ENCODE measurements at places on chromosomes 3 and 15.
A peak's percentile ranks its signal among the peaks of the same experiment; 100 is the strongest.

GRCh38 chr15:65832549-65833364, 36.5 kb upstream of the RAB11A start:
- DNase-seq, result peak; percentile 51

GRCh38 chr3:53495146-53495519, 722 bp downstream of the CACNA1D start:
- DNase-seq, result no peak

DNA sequence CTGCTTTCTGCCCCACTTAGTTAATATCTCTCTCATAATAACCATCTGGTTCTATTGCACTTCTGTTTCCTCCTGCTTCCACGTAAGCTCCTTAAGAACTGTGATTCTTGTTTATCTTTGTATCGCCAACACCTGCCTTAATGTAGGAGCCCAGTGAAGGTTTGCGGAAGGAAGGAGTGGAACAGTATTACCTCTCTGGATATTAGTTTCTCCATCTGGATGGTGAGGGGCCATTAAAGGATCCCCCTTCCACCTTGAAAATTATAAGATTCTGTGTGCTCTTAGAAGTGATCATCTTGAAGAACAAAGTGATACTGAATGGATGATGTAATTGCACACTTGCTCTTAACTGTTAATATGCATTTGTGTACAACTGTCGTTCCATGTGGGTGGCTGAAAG, 2.2 kb downstream of the CHRNA5 start:
- DNase-seq, result no peak

DNA sequence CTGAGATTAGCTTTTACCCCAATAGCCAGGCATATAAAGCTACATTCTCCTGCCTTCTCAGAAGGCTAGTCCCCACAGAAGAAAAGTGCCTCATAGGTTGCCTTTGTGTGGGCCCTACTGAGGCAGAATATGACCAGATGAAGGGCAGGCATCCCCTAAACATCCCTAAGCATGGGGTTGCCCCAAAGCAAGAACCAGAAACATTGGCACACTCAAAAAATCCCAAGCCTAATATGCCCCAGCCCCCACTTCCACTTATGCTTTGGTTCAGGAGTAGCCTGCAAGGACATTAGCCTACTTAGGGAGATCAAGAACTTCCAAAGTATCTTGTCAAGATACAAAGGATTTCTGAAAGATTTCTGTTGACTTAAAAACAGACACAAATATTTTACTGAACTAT, 29.7 kb downstream of the WHAMM start:
- no peak for DNase-seq

GRCh38 chr3:128492671-128493569, at the start of gene GATA2:
Gene GATA2, minus strand, starts transcription at chr3:128493201. Its CDS starts 6,170 bp downstream, at chr3:128487031.
- DNase-seq, result peak; percentile 25

GRCh38 chr3:183824761-183825455, 469 bp downstream of the MAP6D1 start:
- DNase-seq, result peak; percentile 11

GRCh38 chr3:47034868-47035489, 55.5 kb downstream of the NBEAL2 start:
- DNase-seq, result no peak

GRCh38 chr3:168094580-168094876, 1.2 kb downstream of the GOLIM4 start:
- DNase-seq, result no peak

- no peak for DNase-seq
Observed at GRCh38 chr15:74319596-74320351, 47.7 kb downstream of the CYP11A1 start.

DNA sequence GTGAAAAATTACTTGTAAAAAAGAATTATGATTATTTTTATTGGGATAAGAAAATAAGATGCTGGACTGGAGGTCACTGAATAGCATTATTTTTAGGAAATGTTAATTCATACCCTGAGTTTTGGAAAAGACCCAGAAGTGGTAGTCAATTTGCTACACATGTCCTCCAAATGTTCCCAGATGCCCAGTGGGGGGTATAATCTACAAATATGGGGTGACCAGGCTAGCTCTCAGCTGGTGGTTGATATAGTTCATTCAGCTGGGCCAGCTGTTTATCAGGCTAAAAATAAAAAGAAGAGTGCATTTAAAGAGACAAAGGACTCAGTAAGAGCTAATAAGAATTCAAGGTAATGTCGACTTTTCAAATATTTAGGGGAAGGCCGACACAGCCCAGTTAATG, 402.0 kb upstream of the GOLIM4 start:
- no peak for DNase-seq

DNA sequence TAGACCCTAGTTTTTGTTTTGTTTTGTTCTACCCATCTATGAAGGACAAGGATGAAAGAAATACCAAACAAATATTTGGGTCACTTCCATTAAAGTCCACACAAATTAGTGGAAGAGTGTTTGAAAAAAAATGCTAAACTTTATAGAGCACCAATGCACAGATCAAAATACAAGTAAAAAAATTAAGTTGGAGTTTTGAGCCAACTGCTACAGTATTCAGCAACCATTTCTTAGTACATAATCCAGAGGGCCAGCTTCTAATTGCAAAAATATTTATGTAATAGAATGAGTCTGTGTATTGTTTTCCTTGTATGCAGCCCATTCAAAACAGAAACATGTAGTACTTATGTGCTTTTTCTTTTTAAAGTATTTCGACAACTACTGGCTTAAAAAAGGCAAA, 121.1 kb downstream of the CBLB start:
- no peak for DNase-seq

GRCh38 chr15:74055804-74056203, 26.5 kb downstream of the GOLGA6A start:
- DNase-seq, result no peak

GRCh38 chr15:92324101-92324963, 69.3 kb upstream of the ST8SIA2 start:
- no peak for DNase-seq

DNA sequence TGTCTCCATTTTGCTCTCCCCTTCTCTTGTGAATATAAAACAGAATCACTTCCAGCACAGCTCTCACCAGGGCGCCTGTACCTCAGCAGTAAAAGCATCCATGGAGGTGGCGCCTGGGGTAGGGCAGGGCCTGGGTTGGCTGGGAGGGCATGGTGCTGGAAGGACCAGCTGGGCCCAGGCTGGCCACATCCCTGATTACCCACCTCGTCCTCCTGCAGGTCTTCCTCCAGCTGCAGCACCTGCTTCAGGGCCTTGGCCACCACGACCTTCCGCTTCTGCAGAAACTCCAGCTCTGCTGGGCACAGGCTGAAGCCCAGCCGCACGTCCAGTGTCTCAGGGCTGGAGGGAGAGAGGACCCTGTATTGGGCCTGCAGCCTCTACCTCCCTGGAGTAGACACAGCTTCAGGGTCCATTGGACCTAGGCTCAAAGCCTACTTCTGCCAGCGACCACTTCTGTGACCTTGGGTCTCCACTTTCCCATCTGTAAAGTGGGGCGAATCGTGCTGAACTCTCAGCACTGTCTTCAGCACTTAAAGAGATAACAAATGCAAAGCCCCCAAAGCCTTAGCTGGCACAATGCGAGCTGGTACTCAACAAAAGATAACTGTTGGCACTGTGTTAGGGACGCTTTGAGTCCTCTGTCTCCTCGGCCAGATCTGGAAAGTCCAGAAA, 23.8 kb downstream of the PLA2G4E start:
- DNase-seq, result no peak

DNA sequence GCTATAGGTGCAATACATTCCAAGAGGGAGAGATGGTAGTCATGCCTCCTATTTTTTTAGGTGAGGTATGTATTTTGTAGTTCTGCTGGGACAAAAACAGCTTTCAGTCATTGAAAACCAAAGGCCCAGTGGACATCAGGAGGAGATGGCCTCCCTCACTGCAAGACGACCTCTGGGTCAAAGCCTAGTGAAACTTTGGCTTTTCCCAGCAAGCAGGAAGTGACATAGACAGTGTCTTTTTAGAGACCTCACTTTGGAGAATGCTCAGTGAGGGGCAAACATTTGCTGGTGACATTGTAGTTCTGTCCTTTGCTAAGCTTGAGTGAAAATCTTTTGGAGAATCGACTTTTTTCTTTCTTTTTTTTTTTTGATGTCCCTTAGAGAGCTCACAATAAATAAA, 27.3 kb downstream of the LIPC start:
- DNase-seq, result no peak

- no peak for DNase-seq
Observed at GRCh38 chr3:121974601-121975111, 47.4 kb downstream of the ILDR1 start.

- DNase-seq, result no peak
Observed at GRCh38 chr3:175826759-175827158, 967.6 kb downstream of the NAALADL2 start.

DNA sequence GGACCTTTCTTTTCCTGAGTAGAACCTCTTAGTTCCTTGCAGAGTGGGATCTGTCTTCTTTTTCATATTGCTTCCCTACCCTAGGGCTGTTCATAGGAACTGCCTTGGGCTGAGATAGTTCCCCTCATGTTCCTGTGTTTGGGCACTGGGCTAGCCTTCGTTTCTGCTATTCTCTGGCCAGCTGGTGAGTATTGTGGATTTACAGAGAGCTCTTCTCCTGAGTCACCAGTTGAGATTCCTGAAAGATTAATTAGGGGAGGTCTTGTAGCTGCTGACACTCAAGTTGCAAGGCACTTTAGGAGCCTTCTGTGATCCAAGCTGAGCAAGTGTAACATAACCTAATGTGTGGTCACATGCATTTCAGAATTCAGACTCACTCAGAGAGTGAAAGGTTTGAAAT, 30.7 kb downstream of the CHD2 start:
- no peak for DNase-seq

- no peak for DNase-seq
Observed at GRCh38 chr3:67490658-67491057, 163.8 kb downstream of the SUCLG2 start.

- no peak for DNase-seq
Observed at GRCh38 chr3:194130807-194131589, 5.0 kb upstream of the HES1 start.

DNA sequence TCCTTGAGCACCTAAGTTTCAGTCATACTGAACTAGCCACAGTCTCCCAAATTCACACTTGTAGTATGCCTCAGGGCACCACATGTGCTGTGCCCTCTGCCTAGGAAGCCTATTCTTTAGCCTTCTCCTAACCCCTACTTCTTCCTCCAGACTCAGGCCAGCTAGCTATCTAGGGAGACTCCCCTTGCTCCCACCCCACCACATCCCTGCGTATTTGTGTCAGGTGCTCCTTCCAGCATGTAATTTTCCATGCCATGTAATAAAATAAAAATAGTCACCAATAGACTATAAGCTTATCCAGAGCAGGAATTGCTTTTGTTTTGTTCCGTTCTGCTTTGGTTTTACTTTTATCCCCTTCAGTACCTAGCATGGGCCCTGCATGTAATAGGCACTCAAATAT, 14.9 kb upstream of the GJD2 start:
- no peak for DNase-seq

DNA sequence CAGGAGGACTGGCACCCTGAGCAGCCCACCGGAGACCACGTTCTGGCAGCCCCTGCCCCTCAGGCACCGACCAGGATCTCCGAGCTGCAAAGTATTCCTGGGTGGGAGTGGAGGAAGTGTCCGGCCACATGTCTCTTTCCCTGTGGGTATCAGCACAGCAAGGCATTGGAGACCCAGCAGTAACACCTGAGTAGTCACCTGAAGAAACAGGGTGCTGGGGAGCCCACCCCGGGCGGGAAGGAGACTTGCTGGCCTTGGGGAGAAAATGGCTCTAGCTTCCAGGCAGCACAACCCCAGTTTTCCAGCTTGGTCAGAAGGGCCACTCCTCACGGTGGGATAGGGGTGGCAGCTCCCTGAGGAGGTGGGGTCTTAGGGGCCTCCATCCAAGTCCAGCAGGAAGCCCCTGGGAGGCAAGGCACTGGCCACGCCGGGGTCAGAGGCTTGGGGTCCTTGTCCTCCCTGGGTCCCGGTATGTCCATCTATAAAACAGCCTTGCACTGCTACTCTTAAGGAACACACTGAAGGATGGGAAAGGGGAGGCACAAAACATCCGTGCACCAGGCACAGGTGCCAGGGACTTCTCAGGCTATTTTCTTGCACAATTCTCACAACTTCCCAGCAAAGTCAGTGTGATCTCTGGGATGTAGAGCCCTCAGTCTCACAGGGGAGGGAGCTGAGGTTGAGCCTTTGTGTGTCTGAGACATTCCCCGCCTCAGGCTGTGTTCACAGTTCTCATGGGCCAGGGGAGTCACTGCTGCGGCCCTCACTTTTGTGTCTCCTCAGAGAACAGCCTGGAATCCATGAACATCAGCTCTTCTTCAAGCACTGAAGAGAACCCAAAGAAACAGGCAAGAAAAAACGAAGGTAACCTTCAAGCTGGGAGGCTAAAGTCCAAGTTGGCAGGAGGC, 11.9 kb downstream of the CFAP100 start:
- DNase-seq, result no peak

DNA sequence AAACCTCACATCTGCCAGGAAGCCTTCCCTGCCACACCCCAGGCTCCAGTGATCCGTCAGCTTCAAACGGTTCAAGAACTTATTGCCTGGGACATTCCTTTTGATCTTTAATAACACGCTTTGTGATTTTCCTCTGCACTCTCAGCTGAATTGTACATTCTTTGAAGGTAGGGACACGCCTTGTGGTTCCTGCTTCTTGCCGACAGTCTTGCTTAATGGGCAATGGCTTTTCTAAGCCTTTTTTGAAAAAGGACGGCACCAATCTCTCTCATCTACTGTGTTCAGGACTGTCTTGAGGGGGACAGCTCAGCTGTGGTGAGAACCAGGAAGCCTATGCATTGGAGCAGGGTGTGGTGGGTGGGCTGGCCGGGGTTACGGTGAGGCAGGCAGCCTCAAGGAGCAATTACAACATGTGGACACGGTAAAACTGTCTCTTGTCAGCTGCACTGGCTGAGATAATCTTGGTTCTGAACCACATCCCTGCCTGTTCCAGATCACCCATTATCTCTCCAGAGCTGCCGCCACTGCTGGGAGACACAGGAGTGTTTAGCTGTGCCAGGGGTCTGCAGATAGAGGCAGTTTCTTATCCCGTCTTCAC, 46.0 kb upstream of the GLCE start:
- no peak for DNase-seq

- no peak for DNase-seq
Observed at GRCh38 chr15:38377636-38378035, 76.3 kb upstream of the FAM98B start.

DNA sequence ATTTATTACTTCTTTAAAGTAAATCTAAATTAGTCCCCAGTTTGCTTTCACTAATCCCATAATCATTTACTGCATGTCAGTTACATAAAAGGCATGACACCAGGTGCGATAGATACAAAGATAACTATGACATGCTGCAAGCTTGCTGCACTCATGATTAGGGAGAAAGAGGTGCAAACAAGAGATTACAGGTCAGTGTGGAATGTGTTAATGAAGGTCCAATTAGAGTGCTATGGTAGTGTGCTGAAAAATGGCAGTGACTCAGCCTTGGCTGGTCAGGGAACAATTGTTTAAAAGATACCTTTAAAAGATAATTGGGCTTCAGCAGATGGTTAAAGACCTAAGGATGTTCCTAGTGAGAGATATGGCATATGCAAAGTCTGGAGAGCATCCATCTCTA, 352.6 kb upstream of the TGFBR2 start:
- DNase-seq, result no peak

Measured in activated naive CD4-positive, alpha-beta T cell treated with Interleukin-2 at 50 U/mL for 16 hours (primary cell).